COR-L47 (cell line): ENCODE measurements at places on chromosomes 4 and X.

DNA sequence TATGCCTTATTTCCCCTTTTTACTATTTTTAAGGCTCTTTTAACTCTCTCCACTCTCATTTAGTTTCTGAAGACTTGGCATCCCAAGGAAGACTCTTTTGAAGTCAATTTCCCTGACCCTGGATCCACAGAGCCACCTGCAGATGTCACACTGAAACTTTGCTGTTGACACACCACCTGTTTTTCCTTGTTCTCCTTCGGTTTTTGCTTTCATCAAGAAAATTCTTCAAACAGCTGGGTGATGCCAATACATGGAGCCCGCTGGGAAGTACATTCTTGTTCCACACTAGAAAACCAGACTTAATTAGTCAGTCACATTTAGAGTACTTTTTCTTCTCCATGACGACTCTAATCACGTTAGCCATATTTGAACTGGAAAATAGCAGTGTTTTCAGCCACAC lies 293.9 kb downstream of the PDGFC start:
- DNase-seq, result no peak

- DNase-seq, result no peak
These were observed 200.2 kb upstream of the FAM47A start for GRCh38 chrX:34332334-34332733.

DNA sequence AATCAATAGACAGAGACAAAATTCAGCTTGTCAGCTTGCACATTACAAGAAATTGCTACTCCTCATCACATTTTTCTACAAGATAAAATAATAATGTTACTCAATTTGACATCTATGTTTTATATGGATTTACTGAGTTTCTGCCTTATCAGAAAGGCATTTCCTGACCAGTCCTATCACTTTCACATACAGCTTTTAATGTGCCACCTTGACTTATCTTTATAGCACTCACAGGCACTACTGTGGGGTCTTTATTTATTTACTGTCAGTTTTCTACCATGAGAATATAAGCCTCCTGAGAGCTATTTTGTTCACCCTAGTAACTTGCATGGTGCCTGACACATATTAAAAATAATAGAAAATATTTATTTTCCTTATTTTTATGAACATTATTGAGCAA lies 6.0 kb downstream of the NDST4 start:
- no peak for DNase-seq

GRCh38 chr4:45946699-45947098 lies 177.2 kb downstream of the GABRG1 start:
- DNase-seq, result no peak

DNA sequence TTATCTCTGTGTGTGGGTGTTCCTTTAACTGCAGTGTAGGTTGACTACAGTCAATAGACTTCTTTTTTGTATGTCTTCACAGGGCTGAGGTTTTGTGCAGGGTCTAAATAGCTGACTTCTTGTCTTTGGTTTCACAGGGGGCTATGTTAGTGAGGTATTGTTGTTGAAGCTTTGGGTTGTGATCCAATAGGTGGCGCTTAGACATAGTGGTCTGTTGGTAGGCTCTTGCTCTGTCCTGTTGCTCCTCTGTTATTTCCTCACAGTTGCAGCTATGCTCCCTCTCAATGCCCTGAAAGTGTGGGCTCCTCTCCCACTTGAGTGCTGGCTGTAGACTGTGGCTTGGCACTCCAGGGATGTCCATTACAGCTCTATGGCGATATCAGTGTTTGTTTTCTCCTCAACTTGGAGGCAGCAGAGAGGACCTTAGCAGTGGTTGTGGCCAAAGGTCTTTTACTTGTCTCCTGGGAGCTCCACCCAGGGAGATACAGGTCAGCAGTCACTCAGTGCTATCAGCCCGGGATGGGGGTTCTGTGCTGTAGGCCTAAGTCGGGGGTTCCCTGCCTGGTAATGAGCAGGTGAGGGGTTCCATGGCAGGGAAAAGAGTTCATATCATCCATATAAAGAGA lies 14.0 kb downstream of the POF1B start:
- DNase-seq, result no peak

DNA sequence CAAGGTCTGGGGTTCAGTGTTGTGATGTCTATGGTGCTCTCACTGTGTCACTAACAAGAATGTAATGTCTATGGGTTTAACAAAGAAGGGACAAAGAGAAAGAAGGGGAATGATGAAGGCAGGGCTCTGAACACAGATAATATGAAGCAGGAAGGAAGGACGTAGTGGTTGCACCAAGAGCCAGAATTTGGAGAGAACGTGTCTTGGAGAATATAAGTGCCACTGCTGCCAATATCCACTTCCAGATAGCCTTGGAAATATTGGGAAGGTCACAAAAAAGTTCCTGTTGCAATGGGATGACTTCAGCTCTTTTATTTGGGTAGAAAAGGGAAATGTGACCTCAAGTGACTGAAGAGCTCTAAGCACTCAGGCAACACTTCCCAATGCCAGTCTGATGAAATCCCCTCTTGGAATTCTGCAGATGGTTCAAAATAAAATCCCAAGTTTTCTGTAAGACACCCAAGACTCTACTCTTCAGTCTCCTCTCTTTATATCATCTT lies 131.8 kb downstream of the PRKX start:
- no peak for DNase-seq

- no peak for DNase-seq
These were observed 29.6 kb upstream of the IGFBP7 start for GRCh38 chr4:57139783-57140182.

DNA sequence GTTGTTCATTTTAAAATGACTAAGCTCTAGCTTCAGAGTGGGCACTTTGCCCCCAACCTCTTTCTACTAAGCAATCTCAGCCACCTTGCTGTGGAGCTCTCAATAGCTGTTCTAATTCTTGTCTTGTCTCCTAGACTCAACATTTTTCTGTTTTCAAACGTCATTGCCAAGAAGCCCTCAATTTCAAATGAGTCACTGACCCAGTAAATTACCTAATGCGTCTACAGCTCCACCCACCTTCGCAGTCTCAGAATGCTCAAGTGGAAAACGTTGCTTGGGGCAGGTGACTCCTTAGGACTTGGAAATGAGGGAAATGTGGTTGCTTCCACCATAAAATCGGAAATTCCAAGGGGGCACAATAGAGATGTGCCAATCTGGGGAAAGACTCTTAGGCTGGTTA lies 59.0 kb downstream of the ING2 start:
- DNase-seq, result no peak

GRCh38 chrX:155086202-155086840 lies 15.0 kb downstream of the BRCC3 start:
- no peak for DNase-seq
